ENCODE measurements at places on chromosomes 16 and 17.

- no peak for DNase-seq
Measured at GRCh38 chr17:81655378-81656117, 794 bp downstream of the PDE6G start.

DNA sequence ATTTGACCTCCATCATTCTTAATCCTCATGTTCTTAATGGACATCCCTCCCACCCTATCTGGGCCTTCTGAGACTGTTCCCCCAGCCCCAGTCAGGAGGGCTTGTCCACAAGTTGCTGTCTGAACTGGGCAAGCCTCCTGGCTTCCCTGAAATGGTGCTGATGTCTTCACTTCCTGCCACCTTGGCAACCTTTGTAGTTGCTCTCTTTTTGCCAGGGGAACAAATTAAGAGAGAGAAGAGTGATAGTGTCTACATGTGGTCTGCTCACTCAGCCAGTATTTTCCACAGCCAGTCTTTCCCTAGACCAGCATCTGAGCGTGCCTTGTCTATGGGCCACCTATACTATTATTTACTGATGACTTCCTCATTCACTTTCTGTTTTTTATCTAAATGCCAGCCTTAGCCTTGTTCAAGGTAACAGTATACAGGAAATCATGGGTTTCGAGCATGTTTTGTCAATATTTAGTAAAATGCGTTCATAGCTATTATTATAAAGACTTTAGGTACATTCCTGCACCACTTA is 710.1 kb downstream of the MAF start:
- no peak for DNase-seq

- peak; percentile 78 for DNase-seq
Measured at GRCh38 chr16:11257131-11257938, 1.3 kb upstream of the SOCS1 start.

DNA sequence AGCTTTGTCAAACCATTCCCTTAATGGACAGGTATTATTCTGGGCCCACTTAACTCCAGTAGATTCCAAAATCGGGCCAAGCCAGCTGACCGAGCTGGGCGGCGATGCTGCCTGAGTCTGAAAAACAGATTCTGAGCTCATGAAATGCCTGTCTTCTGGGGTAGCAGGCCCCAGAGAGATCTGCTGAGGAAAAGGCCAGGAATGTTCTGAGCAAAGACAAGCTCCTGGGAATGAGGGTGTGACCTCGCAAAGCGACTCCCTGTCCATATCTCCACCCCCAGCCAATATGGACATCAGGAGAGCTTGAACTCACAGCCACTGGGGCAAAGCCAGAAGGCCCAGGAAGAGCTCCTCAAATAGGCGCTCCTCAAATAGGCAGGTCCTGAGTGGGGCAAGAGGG is 23.7 kb downstream of the ZNF423 start:
- no peak for DNase-seq

DNA sequence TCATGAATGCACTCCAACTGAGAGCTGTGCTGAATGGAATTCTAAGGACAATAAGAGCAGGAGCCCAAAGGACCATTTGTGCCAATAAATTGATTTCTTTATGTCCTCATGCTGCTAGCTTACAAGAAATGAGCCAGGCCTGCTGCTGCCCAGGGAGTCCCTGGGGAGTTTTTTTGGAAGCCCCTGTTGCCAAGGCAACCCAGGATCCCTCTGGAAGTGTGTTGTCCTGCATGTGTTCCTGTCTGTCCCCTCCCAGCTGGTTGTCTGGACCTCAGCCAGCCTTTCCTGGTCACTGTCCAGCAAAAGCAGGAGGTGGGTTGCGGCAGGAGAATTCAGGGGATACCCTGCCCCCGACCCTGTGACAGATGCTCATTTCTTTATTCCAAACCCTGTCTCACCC is 51.0 kb upstream of the GPRC5B start:
- no peak for DNase-seq

DNA sequence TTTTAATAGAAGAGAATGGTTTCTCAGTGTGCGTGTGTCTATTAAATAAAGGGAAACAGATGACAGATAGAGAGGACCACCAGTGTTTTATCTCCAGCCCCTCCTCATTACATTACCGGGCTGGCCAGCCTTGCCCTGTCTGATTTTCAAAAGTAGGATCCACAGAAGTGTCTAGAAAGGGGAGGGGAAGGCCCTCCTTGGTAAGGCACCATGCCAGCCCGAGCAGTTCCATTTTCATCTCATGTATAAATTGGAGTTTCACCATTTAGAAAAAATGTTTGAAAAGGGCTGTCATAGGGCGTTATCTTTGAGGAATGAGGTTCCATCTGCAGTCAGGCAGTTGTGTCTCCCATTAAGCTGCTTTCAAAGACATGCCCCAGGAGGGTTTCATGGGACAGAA is 96.7 kb downstream of the SOCS1 start:
- no peak for DNase-seq

- no peak for DNase-seq
Measured at GRCh38 chr17:1871756-1872155, 42.0 kb downstream of the RPA1 start.

DNA sequence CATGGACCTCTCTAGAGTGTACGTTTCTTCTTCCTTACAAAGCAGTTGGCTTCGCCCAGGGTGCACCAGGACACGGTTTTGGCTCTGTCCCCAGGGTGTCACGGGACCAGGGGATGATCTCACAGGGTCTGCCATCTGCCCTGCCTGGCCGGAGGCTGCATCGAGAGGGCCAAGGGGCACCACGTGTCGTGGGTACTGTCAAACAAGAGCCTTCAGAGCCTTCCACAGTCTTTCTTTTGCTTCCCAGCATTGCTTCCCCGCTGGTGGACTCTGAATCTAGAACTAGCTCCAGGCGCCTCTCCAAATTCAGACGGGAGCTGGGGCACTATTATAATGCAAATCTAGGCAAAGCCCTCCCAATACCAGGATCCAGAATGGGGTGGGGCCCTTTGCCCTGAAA is 47.9 kb downstream of the MAPT start:
- DNase-seq = no peak

- no peak for DNase-seq
Measured at GRCh38 chr16:86758932-86759331, 180.6 kb downstream of the FOXL1 start.

GRCh38 chr16:66670691-66671388 is 25.7 kb downstream of the CMTM4 start:
- DNase-seq = no peak

DNA sequence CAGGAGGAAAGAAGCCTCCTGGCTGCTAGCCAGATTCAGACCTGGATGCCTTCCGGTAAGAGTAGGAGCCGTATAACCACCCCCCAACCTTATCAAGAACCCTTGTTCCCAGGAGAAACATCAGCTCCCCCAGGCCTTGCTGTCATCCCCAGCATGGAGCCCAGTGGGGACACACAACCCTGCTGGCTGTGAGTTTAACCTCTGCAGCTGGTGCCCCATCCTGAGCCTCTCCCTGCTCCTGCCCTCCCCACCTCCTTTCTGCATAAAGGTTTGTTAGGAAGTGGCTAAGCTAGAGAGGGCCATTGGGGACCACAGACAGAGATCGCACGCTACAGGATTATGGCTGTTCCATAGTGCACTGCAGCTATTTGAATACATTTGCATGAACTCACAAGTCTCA is 55.5 kb upstream of the RPL38 start:
- no peak for DNase-seq

GRCh38 chr16:24124291-24124690 is 131.8 kb upstream of the CACNG3 start:
- DNase-seq = no peak

DNA sequence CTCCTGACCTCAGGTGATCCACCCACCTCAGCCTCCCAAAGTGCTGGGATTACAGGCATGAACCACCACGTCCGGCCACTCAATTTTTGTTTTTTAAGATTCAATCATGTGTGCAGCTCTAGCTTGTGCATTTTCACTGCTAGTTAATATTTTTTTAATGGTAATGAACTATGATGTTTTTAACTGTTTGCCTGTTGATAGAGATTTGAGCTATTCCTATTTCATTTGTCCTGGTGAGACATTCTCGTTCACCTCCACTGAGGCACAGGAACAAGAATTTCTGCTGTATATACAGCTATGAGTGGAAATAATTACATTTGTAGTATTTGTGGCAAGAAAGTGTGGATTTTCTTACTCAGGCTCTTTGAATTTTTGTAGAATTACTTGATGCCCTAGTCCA is 137.7 kb upstream of the MYOCD start:
- no peak for DNase-seq

- DNase-seq = no peak
Measured at GRCh38 chr17:39095309-39095686, 56.1 kb downstream of the PLXDC1 start.

DNA sequence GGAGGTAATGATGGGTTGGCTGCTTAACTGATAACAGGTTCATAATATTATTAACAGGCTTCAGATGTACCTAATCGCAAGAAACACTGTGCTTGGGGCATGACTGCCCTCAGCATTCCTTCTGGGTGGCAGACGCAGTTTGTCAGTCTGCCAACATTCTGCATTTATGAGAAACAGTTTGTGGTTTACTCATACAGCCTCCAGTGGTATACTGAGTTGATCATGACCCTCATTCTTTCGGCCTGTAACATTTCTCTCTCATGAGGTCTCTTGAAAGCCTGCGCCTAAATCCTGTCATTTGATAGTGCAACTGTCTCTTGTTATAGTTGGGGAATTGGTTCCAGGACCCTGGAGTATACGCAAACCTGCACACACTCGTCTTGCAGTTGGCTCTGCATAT is 4.9 kb upstream of the RUSF1 start:
- DNase-seq = peak; percentile 33

GRCh38 chr17:42132941-42133340 is 10.3 kb downstream of the HSPB9 start:
- no peak for DNase-seq

- DNase-seq = peak; percentile 96
Measured at GRCh38 chr16:86575754-86576557, 2.4 kb upstream of the FOXL1 start.

GRCh38 chr17:58593123-58593522 is 78.7 kb upstream of the MTMR4 start:
- DNase-seq = no peak

DNA sequence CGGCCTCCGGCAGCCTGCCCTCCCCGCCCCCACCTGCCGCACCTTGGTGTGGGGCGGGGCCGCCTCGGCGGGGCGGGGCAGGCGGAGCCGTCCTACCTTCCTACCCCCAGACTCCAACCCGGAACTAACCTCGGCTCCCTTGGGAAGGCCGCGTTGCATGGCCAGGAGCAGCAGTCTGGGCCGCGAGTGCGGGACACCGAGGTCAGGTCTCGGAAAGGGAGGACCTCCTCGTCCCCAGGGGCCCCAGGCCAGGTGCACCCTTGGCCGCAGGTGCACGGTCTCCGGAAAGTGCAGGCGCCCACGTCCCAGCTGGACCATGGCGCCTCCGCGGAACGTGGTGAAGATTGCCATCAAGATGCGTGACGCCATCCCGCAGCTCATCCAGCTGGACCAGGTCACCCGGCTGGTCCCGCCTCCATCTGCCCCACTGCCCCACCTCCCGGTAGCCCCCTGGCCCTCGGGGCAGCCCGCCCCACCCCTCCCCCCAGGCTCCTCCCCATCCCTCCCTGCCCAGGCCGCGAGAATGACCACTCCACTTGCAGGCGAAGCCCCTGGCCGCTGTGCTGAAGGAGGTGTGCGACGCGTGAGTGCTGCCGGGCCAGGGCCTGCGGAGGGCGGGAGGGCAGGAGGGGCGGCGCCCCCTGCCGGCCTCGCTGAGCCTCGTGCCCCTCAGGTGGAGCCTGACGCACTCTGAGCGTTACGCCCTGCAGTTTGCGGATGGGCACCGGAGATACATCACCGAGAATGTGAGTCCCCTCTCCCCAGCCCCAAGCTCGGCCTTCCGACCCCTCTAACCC is at the start of gene ELMO3:
Gene ELMO3, plus strand, starts transcription at position 121 of the 797 bp plus-strand sequence. Its CDS starts 196 bp downstream, at position 317.
- DNase-seq = peak; percentile 89

DNA sequence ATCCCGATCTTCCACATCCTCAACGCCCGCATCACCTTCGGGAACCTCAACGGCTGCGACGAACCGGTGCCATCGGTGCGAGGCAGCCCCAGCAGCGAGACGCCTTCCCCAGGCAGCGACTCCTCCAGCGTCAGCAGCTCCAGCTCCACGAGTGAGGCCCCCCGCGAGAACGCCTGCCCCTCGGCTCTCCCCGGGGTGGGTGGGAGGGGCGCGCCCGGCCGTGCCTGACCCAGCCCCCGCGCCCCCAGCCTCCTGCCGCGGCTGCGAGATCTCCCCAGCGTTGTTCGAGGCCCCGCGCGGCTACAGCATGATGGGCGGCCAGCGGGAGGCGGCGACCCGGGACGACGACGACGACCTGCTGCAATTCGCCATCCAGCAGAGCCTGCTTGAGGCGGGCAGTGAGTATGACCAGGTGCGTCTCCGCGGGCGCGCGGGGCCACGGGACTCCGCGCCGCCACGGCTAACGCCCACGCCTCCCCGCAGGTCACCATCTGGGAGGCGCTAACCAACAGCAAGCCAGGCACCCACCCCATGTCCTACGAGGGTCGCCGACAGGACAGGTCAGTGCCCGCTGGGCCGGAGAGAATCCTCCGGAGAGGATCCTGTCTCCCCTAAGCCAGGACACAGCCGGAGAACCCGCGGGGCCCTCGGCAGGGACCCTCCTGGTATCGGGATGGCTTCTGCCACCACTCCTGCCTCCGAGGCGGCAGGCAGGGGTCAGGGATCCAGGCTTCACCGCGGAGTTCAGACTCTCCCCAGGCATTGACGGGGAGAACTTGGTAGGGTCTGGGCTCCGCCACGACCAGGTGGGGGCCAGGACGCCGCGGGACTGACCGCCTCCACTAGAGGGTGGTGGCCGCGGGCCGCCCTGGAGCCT is 10.1 kb downstream of the CORO6 start:
- no peak for DNase-seq

GRCh38 chr17:78912082-78912481 is 9.1 kb upstream of the CEP295NL start:
- DNase-seq = no peak

DNA sequence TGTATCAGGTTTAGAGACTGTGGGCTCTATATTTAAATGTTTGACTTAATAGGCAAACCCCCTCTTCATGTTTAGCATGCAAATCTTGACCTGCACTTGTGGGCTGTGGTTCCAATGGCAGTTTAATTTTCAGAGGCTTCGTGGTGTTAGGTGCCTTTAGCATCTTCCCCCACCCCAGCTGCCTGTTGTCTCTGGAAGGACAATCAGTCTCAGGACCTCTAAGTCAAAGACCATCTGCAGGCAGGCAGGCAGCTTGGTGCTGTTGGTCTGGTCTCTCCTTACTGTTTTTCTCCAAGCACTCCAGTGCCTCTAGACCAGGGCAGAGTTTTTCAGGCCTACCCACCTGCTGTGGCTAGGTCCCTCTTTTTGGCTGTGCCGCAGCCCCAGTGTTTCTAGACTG is 990.4 kb downstream of the CDH11 start:
- no peak for DNase-seq
